ENCODE measurements at places on chromosomes 3 and 15. TPM values are rescaled to one million over a fixed set of nuclear protein-coding genes. Genes with fewer than 3 reads are reported as not detected.

DNA sequence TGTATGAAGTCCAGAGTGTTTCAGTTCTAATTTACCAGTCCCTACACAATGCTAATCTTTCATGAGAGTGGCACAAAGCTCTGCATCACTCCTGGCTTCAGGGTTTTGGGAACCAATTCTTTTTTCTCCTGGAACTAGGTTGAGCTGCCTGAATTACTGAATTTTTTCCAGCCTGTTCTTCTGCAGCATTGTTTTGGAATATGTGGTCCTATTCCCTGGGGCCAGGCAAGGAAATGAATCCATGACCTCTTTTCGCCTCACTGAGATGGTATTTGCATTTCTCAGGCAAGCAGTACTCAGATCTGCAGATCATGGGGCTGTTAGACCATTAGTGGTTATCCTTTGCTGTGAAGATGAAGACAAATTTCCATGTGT is 25.6 kb upstream of the GPR171 start:
- H3K36me3 ChIP-seq: no peaks in the 10 kb centered on the region
- no peak overlapping the region for H3K4me3 ChIP-seq
- no peak overlapping the region for H3K27ac ChIP-seq
- no peaks in the 10 kb centered on the region for H3K27me3 ChIP-seq
- no peak for DNase-seq
- H3K4me1 ChIP-seq: peaks cover 34% of the 10 kb centered on the region

DNA sequence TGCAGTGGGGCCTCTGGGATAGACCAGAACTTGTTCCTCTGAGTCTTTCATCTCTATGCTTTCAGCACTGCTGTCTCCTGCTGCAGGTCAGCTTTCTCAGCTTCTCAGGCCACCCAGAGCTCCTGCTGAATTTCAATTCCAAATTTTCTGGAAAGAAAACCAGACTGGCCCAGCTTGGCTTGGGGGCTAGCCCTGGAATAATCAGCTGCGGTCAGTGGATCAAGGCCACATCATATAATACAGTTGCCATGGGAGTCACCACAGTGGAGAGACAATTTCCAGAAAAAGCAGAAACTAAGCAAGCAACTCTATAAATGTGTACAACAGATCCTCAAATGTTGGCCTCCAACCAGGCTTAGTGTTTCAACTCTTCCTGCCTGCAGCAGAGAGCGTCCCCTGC is 91.1 kb upstream of the SLC24A5 start:
- no peaks in the 10 kb centered on the region for H3K4me1 ChIP-seq
- no peak overlapping the region for H3K27ac ChIP-seq
- DNase-seq: no peak

DNA sequence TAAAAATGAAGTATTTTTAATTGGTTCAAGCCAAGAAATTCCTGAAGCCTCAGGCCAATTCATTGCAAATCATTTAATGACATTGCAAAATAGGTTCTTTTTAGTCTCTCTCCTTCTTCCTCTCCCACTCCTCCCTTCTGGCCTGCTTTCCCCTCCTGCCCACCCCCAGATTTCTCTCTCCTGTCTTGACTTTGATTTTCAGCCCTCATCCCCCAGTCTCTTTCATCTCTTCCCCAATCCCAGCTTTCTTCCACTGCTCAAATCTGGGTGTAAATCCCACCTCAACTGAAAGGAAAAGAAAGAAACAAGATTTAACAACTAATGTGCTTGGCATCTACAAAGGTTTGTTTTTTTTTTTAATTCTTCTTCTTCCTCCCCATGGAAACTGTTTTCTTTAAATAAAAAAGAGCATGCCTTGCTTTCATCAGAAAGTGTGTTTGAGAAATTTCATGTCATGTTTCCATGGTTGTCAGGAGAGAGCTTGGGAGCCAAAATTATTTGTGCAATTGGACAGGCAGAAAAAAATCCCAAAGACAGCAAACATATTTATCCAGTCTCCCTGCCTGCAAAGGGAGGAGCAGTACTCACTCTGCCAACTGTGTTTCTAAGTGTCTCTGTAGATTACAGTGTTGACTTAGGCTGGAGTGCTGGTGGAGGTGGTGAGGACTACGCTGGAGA is 50.4 kb downstream of the BOC start:
- no peaks in the 10 kb centered on the region for H3K4me1 ChIP-seq
- H3K4me3 ChIP-seq: no peak overlapping the region
- no peaks in the 10 kb centered on the region for H3K36me3 ChIP-seq
- no peaks in the 10 kb centered on the region for H3K27me3 ChIP-seq
- DNase-seq: no peak
- no peak overlapping the region for H3K27ac ChIP-seq

GRCh38 chr3:12655701-12656100 is 8.2 kb downstream of the RAF1 start:
- no peaks in the 10 kb centered on the region for H3K27me3 ChIP-seq
- H3K27ac ChIP-seq: no peak overlapping the region
- H3K4me1 ChIP-seq: peaks cover 54% of the 10 kb centered on the region
- peaks cover 4% of the 10 kb centered on the region for H3K36me3 ChIP-seq
- H3K4me3 ChIP-seq: no peak overlapping the region

- no peaks in the 10 kb centered on the region for H3K4me1 ChIP-seq
- H3K4me3 ChIP-seq: no peak overlapping the region
- no peak overlapping the region for H3K27ac ChIP-seq
- H3K36me3 ChIP-seq: no peaks in the 10 kb centered on the region
- no peaks in the 10 kb centered on the region for H3K27me3 ChIP-seq
- DNase-seq: no peak
Observed at GRCh38 chr3:34159613-34160420, 361.4 kb downstream of the PDCD6IP start.

- H3K27ac ChIP-seq: no peak overlapping the region
- no peak overlapping the region for H3K4me3 ChIP-seq
- no peaks in the 10 kb centered on the region for H3K36me3 ChIP-seq
- DNase-seq: no peak
- no peaks in the 10 kb centered on the region for H3K4me1 ChIP-seq
Observed at GRCh38 chr15:58951388-58952007, 18.0 kb upstream of the SLTM start.

- no peak for DNase-seq
- H3K36me3 ChIP-seq: no peaks in the 10 kb centered on the region
- H3K4me3 ChIP-seq: no peak overlapping the region
- no peaks in the 10 kb centered on the region for H3K4me1 ChIP-seq
Observed at GRCh38 chr15:78714890-78715289, 73.9 kb upstream of the CHRNB4 start.

DNA sequence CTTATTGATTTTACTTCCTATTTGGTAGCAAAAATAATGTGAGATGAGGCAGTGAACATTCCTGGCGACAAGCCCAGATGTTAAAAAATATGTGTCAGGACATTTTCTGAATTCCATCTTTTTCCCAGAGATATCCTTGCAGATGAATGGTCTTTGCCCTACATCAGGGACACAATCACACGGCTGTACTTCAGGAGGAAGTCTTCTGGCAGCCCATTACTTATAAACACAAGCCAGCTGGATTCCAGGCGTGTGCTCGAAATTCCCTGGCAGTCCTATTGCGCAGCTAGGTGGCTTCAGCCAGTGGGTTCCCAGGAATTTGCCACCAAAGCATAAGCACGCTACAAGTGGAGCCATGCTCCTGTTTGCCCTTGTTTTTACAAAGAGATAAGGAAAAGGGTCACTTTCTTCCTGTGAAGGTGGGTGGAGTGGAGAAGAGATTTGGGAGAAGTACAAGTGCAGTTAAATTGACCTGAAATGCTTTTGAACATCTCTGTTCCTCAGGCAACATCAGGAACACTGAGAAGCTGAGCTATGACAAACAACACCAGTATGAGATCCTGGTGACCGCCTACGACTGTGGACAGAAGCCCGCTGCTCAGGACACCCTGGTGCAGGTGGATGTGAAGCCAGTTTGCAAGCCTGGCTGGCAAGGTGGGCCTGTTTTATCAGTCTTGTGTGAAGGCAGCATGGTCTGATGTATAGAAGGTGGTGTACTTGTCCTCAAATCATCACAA is 257.1 kb upstream of the TRIM42 start:
- no peaks in the 10 kb centered on the region for H3K36me3 ChIP-seq
- no peaks in the 10 kb centered on the region for H3K27me3 ChIP-seq
- H3K27ac ChIP-seq: no peak overlapping the region
- no peak for DNase-seq

DNA sequence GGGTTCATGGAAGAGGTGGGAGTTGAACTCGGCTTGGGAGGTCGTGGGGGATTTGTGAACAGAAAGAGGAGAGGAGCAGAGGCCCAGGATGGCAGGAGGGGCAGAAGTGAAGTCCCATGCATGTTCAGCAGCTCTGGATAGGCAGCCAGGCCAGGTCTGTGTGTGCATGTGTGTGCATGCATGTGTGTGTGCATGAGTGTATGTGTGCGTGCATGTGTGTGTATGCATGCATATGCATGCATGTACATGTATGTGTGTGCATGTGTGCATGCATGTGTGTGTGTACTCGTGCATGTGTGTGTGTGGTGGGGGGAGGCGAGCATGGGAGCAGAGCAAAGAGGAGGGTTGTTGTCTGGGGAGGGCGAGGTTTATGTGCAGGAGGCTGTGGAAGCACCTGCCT is 178.4 kb downstream of the RPLP1 start:
- no peaks in the 10 kb centered on the region for H3K36me3 ChIP-seq
- H3K4me3 ChIP-seq: no peak overlapping the region
- no peak for DNase-seq
- no peak overlapping the region for H3K27ac ChIP-seq
- no peaks in the 10 kb centered on the region for H3K27me3 ChIP-seq
- no peaks in the 10 kb centered on the region for H3K4me1 ChIP-seq

DNA sequence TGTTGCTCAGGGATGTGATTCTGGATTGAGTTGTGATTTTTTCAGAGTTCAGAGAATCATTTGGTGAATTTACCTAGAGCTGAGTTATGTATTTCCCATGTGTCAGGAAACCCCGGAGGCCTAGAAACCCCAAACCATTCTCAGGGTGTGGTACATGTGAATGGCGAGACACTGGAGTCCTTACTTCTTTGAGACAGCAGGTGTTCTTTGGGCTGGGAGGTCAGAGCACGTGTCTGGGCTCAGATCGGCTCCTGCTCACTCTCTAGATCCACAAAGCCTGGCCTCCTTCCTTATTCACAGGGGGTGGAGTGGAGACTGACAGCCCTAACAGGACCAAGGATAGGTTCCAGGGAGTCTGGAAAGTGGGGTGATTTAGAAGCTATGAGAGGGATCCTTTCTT is 145.8 kb downstream of the CHDH start:
- no peak for DNase-seq
- H3K4me1 ChIP-seq: no peaks in the 10 kb centered on the region
- H3K36me3 ChIP-seq: no peaks in the 10 kb centered on the region
- H3K27me3 ChIP-seq: no peaks in the 10 kb centered on the region

DNA sequence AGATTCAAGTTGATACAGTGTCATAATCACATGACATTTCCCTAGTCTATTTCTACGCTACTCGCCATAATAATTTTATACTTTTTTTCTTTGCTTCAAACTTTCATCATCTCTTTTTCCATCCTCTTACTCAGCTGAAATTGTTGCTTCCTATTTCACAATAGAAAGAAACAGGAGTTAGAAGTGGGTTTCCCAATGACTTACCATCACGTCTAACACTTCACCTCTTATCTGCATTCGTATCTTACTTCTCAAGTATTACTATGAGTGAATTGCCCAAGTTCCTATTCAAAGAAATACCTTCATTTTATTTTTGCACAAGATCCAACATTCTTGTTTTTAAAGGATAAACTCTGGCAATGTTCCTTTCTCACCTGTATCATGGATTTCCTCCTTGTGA is 1539.9 kb downstream of the SI start:
- H3K4me3 ChIP-seq: no peak overlapping the region
- H3K27me3 ChIP-seq: no peaks in the 10 kb centered on the region
- no peak for DNase-seq

GRCh38 chr3:184377374-184377773 is 633 bp downstream of the THPO start:
- H3K36me3 ChIP-seq: no peaks in the 10 kb centered on the region
- H3K27ac ChIP-seq: no peak overlapping the region
- peaks cover 10% of the 10 kb centered on the region for H3K4me1 ChIP-seq
- H3K4me3 ChIP-seq: no peak overlapping the region
- DNase-seq: no peak

DNA sequence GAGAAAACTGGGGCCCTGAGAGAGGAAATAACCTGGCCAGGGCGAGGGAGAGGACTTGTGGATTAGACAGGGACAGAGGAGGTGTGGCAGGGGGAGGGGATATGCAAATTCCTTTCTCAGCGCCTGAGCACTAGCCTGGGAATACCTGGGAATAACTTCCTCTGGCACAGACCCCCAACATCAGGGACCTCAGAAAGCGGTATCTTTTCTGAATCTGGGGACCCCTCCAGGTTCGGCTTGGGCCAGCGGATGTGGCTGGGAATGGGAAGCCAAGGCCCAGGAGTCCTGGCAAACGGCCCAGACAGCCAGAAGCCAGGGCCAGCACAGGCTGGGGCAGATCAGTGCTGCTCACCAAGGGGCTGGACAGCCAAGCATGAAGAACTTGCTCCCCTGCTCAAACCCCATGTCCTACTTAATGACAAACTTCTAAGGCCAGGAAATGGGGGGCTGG is 9.2 kb upstream of the ACSBG1 start:
- no peak overlapping the region for H3K4me3 ChIP-seq
- no peaks in the 10 kb centered on the region for H3K4me1 ChIP-seq

DNA sequence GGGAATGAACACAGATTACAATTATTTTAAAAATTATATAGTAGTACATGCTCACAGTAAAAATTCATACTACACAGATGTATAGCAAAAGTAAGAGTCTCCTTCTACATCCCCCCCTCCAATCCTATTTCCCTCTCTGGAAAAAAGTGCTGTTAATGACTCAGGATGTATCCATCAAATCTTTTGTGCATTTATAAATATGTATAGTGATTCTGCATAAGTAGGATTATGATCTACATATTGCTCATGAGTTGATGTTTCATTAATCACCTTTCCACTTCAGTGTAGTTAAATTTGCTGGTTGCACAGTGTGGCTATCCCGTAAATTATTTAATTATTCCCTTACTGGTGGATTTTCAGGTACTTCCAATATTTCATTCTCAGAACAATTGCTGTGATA is 25.3 kb downstream of the ARL14 start:
- no peaks in the 10 kb centered on the region for H3K4me1 ChIP-seq
- no peak for DNase-seq
- H3K27ac ChIP-seq: no peak overlapping the region

- no peak overlapping the region for H3K27ac ChIP-seq
- no peaks in the 10 kb centered on the region for H3K36me3 ChIP-seq
- no peak for DNase-seq
- H3K4me3 ChIP-seq: no peak overlapping the region
- no peaks in the 10 kb centered on the region for H3K27me3 ChIP-seq
- H3K4me1 ChIP-seq: peaks cover 16% of the 10 kb centered on the region
Observed at GRCh38 chr3:197424674-197425484, 126.5 kb upstream of the DLG1 start.

GRCh38 chr3:45599984-45600650 is 5.6 kb downstream of the LIMD1 start:
- no peaks in the 10 kb centered on the region for H3K36me3 ChIP-seq
- no peak overlapping the region for H3K27ac ChIP-seq
- DNase-seq: no peak
- H3K4me3 ChIP-seq: no peak overlapping the region
- H3K27me3 ChIP-seq: no peaks in the 10 kb centered on the region

GRCh38 chr15:37536967-37537605 is 397.4 kb upstream of the TMCO5A start:
- no peak overlapping the region for H3K4me3 ChIP-seq
- H3K4me1 ChIP-seq: no peaks in the 10 kb centered on the region
- H3K36me3 ChIP-seq: no peaks in the 10 kb centered on the region

Gene CTXN2
- not detected for total RNA-seq

Gene ABCF3
- 70.8 TPM for total RNA-seq

Gene VIPR1
- 5.9 TPM for total RNA-seq

Gene SPTSSB
- total RNA-seq: not detected

Gene NR2C2
- 47.1 TPM for total RNA-seq

Gene NANOGP8
- total RNA-seq: not detected

Gene GALNT15
- not detected for total RNA-seq

Gene BUB1B
- total RNA-seq: 44.4 TPM

Gene TUSC7
- not detected for total RNA-seq

Gene CASR
- total RNA-seq: not detected

Gene C2CD4B
- total RNA-seq: 0.13 TPM

Gene TMEM44
- 5.7 TPM for total RNA-seq
